Hematopoietic multipotent progenitor cell (in vitro differentiated cells): ENCODE measurements at places on chromosomes 13 and 19.

GRCh38 chr13:92221916-92222315 is 823.5 kb downstream of the GPC5 start:
- DNase-seq, result no peak

- no peak for DNase-seq
Observed at GRCh38 chr13:49303533-49304252, 56.0 kb downstream of the CDADC1 start.

- no peak for DNase-seq
Observed at GRCh38 chr19:55549500-55550320, 4.4 kb upstream of the SBK3 start.

GRCh38 chr13:33554919-33555791 is 262.8 kb upstream of the RFC3 start:
- no peak for DNase-seq

DNA sequence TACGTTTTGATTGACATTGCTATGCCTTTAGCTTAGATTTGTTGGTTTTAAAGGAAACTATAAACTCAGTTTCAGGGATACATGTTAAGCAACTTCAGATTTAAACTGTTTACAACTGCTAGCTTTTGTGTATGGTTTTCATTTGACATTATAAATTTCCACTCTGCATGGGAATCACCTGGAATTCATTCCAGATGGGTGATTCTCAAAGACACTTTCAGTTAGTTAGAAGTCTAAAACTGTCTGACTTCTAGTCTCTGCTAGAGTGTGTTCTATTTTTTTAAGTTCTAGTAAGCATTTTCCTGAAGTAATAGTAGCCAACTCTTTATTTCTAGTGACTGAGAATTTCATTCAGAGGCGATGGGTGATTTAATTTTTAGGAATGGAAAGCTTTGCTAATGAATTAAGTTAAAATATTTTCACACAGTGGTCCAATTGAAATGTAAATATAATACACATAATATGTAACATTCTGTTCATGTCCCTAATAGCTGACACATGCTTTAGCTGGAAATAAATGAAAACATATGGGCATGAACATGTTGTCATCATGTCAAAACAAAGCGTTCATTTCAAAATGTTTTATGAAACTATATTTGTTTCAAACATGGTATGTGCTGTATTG is 58.3 kb upstream of the CSNK1A1L start:
- DNase-seq, result no peak

- no peak for DNase-seq
Observed at GRCh38 chr13:50071379-50071778, 56.1 kb downstream of the KCNRG start.

- DNase-seq, result no peak
Observed at GRCh38 chr19:49423071-49423984, at the start of gene PTH2. PTH2 (minus strand) TSS chr19:49423441; CDS start chr19:49423339, 102 bp downstream.

GRCh38 chr19:56333506-56333905 is 18.9 kb upstream of the ZSCAN5A start:
- DNase-seq, result peak; percentile 65

GRCh38 chr13:105735281-105735680 is 800.2 kb downstream of the EFNB2 start:
- DNase-seq, result no peak

- no peak for DNase-seq
Observed at GRCh38 chr13:96273196-96273595, 183.3 kb downstream of the HS6ST3 start.

- DNase-seq, result no peak
Observed at GRCh38 chr19:31529121-31529520, 179.9 kb upstream of the TSHZ3 start.

GRCh38 chr13:29935309-29935981 is 85.0 kb upstream of the UBL3 start:
- peak; percentile 37 for DNase-seq

DNA sequence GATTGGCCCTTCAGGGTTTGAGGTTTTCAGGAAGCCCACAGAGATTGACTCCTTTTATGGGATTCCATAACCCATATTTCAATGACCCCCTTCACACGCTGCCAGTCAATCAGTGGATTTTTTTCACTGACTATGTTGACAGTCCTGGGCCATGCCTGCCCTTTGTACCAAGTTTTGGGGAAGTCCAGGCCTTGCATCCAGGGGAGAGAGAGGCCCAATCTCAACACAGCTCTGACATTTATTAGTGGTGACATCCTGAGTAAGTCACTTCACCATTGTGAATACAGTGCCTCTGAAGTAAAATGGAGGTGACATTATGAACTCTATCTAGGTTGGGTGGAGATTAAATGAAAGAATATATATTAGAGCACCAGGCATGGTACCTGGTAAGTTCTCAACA is 181.1 kb downstream of the NUFIP1 start:
- DNase-seq, result no peak

DNA sequence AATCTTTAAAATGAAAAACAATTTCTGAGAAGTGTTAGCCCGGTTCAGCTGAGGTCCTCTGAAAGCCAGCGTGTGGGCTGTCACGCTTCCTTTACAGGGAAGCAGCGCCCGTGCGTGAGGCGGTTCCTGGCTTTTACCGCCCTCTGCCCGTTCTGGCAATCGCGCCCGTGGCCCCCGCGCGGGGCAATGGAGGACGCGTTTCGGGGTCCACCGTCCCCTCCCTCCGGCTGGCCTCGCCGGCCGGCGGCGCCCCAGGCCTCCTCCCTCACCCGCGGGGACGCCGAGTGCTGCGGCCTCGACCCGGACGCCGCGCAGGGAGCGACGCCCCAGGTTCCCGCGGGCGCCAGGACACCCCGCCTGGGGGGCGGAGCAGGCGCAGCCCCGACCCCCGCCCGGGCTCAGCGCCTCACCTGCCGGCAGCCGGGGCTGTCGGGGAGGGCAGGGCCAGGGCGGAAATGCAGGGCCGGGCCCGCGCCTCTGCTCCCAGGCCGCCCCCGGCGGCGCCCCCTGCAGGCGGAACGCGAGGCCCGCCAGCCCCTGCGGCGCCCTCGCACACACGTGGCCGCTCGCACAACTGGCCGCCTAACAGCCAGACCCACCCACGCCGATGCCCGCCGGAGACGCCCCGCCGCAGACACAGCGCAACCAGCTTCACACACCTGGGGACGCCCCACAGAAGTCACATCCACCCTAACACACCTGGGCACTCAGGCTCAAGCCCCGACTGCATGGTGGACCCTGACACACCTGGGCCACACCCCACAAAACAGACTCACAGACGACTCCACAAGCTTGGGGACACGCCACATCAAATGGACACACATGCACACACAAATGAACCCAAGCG is at the start of gene GGACT:
TSS of gene GGACT (minus strand) at position 459 of the 847 bp plus-strand sequence. CDS start 56,198 bp downstream, outside the sequence.
- peak; percentile 83 for DNase-seq

- no peak for DNase-seq
Observed at GRCh38 chr13:102322211-102322610, 79.6 kb downstream of the FGF14 start.

GRCh38 chr19:41599175-41599966 is 23.4 kb downstream of the CEACAM21 start:
- DNase-seq, result no peak

GRCh38 chr13:94020426-94020825 is 459.1 kb downstream of the DCT start:
- no peak for DNase-seq

DNA sequence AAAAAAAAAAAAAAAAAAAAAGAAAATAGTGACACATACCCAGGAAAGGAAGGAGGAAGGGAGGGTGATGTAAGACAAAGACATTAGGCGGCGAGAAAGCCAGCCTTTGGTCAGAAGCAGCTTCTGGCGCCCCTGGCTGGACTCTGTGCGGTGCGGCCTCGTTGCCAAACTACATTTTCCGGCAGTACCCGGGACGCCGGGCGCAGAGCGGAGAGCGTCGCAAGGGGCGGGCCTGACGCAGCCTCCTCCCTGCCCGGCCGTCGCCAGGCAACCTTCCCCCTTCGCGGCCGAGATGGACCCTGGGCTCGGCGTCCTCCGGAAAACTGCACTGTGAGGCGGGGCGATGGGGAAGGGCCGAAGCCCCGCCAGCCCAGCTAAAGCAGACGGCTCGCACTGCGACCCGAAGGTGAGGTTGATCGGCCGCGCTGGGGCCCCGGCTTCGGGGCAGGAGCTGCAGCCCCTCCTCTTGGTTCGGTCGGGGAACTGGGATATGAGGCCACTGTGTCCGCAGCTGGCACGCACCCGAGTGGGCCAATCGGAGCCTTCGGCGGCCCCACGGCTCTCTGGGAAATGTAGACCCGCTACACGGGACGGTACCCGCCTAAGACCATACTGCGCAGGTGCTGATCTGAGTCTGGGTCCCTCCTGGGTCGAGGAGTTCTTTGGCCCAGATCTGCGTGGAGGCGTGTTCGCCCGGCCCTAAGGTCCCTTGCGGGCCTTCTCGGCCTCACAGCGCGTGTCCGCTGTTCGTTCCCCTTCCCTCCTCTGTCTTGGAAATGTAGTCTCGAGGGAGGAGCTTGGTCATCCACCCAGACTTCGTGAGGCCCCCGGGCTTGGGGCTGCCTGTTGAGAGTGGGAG is 2.3 kb upstream of the MZF1 start:
- peak; percentile 91 for DNase-seq

DNA sequence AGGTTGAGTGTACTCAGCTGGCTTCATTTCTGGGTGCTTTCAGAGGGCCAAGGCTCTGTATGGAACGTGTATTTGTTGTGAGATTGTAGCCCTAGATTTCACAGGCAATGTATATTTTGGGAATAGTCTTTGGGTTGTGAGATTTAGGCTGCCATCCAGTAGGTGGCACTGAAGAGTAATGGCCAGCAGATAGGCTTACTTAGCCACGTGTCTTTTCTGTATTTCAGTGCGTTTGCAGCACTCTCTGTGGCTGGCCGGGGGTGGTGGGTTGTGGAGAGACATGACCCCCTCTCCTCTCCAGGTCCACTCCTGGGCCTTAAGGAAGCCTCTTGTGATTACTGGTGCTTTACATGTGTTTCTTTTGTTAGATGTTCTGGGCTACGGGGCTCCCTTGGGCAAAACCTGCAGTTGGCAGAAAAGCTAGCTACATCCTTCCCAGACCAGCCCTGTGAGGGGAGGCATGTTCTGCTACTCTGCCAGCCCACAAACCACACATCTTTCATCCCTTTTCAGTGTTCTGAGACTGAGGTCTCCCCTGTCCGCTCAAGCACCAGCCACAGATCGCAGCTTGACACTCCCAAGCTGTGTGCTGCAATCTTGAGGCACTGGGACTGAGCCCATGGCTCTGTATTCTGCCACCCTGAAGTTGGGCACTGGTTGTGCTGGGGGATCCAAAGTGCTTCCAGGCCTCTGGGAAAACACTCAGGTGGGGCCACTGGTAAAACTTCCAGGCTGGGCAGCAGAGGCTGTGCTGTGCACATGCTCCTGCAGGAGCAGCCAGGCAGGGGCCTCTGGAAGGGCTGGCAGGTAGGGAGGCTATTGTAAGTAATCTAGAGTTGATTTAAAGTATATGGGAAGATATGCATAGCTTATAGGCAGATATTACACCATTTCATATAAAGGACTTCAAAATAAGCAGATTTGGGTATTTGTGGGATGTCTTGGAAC is 1096.8 kb upstream of the PCDH20 start:
- peak; percentile 70 for DNase-seq

DNA sequence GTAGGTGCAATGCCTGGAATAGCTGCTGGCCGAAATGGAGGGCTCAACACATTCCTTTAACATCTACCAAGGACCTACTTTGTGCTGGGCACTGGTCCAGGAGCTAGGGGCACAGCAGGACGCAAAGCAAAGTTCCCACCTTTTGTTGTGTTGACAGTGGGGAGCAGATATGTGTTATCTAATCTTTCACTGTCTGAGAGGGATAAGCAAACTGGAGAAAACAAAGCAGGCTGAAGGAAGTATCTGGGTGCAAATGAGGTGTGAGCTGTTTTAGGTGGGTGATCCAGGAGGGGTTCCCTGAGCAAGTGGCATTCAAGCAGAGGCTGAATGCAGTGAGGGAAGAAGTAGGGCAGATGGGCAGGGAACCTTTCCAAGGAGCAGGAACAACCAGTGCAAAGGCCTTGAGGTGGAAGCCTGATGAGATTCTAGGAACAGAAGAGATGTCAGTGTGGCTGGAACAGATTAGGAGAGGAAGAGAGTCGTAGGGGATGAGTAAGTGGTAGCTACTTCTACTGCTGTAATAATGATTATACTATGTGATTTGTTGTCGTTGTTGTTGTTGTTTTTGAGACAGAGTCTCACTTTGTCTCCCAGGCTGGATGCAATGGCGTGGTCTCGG is 2.2 kb upstream of the PLAUR start:
- no peak for DNase-seq

GRCh38 chr13:34350671-34351070 is 532.7 kb downstream of the RFC3 start:
- DNase-seq, result no peak

GRCh38 chr19:8922591-8922990 is 87.6 kb downstream of the MUC16 start:
- DNase-seq, result no peak

GRCh38 chr13:110233951-110234280 is 73.0 kb downstream of the COL4A1 start:
- no peak for DNase-seq

DNA sequence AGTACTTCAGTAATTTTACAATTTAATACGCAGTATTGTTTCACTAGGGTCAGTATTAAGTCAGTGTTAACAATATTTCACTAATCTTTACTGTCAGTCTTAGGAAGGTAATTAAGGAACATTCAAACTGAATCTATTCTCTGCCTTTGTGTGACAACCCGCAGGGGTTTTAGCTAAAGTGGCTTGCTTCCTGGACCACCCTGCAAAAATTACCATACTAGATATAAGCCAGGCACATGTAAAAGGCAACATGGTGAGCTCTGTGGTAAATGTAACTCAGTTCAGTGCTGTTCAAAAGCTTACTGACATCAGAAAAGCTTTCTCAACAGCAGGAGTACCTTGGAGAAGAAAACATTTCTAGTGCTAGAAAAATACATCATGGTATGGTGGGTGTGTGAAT is 116.7 kb downstream of the FREM2 start:
- DNase-seq, result no peak

- no peak for DNase-seq
Observed at GRCh38 chr19:51110666-51110971, 2.4 kb upstream of the CTU1 start.

GRCh38 chr19:28502879-28503734 is 709.8 kb downstream of the UQCRFS1 start:
- no peak for DNase-seq

GRCh38 chr19:6528544-6529121 is 2.2 kb upstream of the TNFSF9 start:
- no peak for DNase-seq

DNA sequence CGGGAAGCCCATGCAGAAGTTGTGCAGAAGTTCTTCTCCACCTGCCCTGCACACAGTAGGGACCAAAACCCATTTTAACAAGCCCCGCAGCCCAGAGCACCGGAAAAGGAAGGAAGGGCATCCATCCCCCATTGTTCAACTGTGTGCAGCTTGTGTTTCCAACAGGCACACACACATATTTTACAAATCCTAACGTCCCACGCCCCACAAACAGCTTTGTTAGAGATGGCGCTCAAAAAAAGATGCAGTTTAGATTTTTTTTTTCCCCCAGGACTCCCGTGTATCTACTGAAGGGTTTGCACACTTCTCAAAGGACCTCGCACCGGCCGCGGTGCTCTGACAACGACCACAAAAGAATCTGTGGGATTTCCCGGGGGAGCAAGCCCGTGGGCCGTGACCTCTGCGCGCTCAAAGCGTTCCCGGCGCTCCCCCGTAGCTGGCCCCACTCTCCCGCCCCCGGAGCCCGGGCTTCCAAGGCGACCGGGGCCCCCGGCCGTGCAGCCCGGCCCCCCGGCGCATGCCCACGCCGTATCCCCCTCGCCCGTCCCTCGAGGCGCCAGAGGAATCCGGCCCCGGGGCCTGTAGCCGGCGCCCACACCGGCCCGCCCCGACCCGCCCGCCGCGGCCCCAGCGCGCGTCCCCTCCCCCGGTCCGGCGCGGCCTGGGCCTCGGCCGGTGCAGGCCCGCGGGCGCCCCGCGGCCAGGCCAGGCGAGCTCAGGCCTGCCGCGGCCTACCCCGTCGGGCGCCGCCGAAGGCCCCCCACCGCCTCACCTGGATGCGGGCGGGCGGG is 523 bp downstream of the ELAVL1 start:
- DNase-seq, result no peak
